ENCODE measurements at places on chromosomes 2 and 18.

- DNase-seq = no peak
Measured at GRCh38 chr2:137007938-137008337, 242.6 kb downstream of the THSD7B start.

- DNase-seq = no peak
Measured at GRCh38 chr2:126798276-126799140, 100.2 kb upstream of the TEX51 start.

DNA sequence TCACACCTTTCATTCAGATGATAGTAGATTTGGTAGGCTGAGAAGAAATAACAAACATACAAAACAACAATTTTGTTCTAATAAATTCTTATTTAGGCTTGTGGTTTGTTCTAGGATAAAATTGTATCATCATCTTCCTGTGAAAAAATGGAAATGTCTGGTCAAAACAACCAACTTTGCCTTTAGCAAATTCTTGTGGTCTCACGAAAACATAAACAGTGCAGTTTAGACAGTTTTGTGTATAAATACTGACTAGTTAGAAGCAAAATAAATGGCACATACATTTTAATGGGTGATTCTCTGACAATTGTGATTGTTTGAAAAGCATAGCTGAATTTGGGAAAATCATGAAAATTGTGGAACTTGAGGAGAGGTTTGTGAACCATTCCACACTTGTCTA, 180.1 kb downstream of the TDRD15 start:
- no peak for DNase-seq

DNA sequence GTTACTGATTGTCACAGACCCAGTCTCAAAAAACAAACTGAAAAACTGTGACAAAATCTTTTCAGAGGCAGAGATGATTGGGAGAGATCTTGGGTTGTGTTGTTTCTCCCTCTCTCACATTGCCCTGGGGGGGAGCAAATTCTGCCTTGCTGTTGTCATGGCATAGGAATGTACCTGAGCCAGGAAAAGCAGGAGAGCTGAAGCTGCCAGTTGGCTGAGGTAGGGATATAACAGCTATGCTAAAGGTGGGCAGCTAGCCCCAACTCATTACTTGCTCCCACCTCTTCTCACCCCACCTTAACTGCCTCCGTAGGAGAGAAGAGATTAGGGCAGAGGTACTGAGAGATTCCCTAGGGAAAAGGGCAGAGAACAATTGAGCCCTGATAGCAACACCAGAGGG, 299.3 kb downstream of the OSR1 start:
- no peak for DNase-seq

- no peak for DNase-seq
Measured at GRCh38 chr18:12315911-12316310, 7.9 kb downstream of the TUBB6 start.
